ENCODE measurements at places on chromosomes 5 and 9.

GRCh38 chr9:99713838-99714306 lies 107.8 kb upstream of the NR4A3 start:
- no peak for DNase-seq

- DNase-seq = peak; percentile 54
Observed at GRCh38 chr5:141514330-141515133, 25.7 kb downstream of the PCDHGC5 start.

GRCh38 chr5:167943343-167943742 lies 348.1 kb upstream of the WWC1 start:
- no peak for DNase-seq

GRCh38 chr5:149046196-149046829 lies 16.5 kb downstream of the SH3TC2 start:
- DNase-seq = no peak

GRCh38 chr9:29183971-29184370 lies 1610.7 kb upstream of the C9orf72 start:
- peak; percentile 42 for DNase-seq

DNA sequence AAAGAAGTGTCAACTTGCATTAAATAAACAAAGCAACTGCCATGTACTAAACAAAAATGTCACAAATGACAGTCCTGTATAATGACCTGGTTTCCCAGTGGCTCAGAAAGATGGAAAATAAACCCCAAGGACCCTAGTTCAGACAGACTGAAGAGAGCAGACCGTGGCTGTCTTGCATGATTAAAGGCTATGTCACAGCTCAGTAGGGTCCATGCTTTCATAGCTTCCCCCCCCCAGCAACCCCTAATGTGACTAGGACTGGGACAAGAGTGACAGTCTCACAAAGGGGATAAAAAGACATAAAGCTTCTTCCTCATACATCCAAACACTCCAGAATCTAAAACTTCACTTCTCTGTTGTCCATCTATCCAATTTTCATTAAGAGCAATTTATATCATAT lies 113.6 kb downstream of the NR6A1 start:
- no peak for DNase-seq

DNA sequence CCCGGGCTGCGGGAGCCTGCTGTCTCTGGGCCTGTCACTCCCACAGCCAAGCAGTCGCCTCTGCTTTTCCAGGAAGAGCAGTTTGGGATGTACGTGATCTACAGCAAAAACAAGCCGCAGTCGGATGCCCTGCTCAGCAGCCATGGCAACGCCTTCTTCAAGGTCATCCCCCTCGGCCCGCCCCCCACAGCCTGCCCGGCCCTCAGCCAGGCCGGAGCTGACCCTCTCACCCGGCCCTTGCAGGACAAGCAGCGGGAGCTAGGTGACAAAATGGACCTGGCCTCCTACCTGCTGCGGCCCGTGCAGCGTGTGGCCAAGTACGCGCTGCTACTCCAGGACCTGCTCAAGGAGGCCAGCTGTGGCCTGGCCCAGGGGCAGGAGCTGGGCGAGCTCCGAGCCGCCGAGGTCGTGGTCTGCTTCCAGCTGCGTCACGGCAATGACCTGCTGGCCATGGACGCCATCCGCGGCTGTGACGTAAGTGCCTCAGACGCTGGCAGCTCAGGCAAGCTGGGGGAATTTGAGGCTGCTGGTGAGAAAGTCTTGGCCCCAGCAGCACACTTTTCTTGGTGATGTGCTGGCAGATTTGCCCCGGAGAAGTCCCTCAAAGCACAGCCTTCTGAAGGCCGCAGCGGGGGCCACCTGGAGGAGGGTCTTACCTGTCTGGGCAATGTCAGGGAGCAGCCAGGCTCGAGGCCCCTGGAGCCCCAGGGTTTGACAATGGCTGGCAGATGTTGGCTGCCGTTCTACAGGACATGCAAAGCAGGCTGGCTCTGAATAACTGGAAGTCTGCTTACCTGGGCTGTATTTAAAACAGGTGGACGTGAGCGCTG lies 20.1 kb upstream of the LRRC14B start:
- DNase-seq = no peak

- no peak for DNase-seq
Observed at GRCh38 chr9:8179381-8180053, 379.9 kb upstream of the DMAC1 start.

- DNase-seq = no peak
Observed at GRCh38 chr9:111233963-111234362, 96.1 kb downstream of the OR2K2 start.

DNA sequence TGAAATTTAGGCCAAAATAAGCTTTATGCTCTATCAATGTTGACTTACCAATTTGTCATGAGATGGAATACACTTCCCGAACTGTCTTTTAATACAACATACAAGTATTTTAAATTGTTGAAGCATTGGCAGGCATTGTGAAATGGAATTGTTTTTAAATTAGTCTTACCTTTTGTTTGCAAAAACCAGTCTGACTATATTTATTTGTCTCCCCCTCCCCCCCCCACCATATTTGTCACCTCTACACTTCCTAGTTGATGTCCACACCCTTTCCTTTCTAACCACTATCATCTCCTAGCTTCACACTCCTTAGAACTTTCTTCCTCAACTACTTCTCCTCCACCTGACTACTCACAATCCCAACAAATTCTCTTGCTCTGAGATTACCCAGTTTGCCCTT lies 40.9 kb downstream of the FAF2 start:
- no peak for DNase-seq

- peak; percentile 71 for DNase-seq
Observed at GRCh38 chr5:153445875-153446579, 44.4 kb upstream of the GRIA1 start.

GRCh38 chr5:164364237-164365208 lies 859.1 kb downstream of the MAT2B start:
- DNase-seq = no peak

GRCh38 chr5:56527174-56527573 lies 288.2 kb upstream of the MAP3K1 start:
- no peak for DNase-seq

- DNase-seq = no peak
Observed at GRCh38 chr5:91938441-91938840, 555.3 kb upstream of the ARRDC3 start.

- DNase-seq = peak; percentile 14
Observed at GRCh38 chr5:157999696-158000095, 140.8 kb upstream of the CLINT1 start.

DNA sequence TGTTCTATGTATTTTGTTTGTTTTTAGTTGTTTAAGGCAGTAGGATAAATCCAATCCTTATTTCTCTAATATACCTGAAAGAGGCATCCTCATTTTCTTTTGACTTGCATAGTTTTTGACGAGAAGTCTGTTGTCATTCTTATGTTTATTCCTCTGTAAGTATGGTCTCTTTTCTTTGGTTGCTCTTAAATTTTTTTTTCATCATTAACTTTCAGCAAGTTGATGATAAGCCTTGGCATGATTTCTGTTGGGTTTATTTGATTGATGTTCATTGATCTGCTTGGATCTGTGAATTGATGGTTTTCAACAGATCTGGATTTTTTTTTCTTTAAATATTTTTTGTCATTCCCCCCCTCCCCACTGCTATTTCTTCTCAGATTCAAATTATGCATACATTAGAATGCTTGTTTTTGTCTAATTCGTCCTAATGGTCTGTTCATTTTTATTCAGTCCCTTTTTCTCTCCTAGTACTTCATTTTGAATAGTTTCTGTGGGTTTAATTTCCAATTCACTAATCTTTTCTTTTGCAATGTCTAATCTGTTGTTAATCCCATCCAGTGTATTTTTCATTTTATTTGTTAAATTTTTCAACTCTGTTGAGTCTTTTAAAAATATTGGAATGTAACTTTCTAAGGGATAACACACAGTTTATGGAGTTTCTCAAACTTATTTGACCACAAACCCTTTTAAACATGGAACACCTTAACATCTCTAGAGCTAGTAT lies 495.9 kb downstream of the CSNK1G3 start:
- DNase-seq = peak; percentile 8

DNA sequence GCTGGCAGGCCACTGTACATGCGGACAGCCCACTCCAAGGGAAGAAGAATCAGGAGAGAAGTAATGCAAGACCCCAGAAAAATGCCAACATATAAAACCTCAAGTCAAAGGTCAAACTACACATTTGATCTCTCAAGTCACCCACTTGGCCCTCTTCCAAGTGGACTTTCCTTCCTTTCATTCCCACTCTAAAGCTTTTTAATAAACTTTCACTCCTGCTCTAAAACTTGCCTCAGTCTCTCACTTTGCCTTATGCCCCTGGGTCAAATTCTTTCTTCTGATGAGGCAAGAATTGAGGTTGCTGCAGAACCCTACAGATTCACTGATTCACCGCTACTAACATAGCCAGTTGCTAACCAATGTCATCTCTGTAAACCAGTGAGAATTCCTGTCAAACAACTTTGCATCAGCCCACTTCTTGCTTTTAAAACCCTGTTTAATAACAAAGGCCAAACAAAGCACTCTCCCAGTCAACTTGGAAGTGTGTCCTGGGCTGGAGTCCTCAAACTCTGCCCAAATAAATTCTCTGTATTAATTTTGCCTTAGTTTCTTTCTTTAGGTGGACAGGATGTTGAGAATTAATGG lies 6.9 kb upstream of the ATP6V1G1 start:
- DNase-seq = no peak

- no peak for DNase-seq
Observed at GRCh38 chr9:113504725-113505590, 41.4 kb downstream of the RGS3 start.

DNA sequence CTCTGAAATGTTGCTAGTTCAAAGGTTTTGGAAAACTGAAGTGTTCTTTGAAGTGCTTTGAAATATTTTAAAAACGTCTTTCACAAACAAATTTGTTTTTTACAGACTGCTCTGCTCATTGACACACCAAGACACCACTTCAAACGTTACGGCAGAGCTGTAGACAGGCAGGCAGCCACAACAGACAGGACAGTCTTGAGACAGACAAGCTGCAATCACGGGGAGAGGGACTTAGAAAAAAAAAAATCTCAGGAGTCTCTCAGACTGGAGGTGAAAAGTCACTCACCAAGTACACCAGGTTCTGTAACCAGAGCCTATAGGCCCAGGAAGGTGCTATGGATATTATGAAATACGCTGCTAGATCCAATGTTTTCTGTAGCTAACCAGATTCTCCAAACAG lies 135.4 kb downstream of the ISL1 start:
- DNase-seq = no peak

DNA sequence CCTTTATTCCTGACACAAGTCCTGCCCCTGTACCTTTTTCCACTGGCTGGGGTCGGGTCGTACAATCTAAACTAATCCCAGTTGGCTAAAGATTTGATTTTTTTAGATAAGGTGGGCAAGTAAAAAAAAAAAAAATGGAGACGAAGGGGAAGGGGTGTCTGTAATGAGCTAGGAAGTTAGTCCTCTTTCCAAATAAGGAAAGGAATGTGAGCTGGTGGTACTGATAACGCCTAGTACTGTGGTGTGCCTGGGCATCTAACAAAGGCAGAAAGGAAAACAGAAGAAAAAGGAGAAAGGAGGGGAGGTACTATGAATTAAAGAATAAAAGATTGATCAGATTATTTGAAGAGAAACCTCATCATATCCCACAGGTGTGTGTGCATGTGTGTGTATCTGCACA lies 21.3 kb downstream of the PRDM9 start:
- no peak for DNase-seq

GRCh38 chr5:101047181-101047580 lies 144.1 kb upstream of the ST8SIA4 start:
- DNase-seq = no peak

DNA sequence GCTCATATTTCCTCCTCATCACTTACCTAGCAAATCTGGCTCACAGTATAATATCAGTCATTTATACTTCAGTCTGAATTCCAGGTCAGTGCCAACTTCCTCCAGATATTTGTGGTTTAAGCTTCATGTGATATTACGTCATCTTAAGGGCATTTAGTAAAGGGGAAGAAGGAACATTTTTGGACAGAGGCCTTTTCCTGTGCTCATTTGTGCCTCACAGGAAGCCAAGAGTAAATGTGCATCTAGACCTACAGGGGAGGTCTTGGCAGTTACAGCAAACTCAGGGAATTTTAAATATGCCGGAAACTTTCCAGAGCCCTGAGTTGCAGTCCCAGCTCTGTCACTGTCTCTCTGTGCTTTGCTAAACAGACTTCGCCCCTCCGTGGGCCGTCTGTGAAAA lies 12.3 kb upstream of the KCNIP1 start:
- peak; percentile 61 for DNase-seq

GRCh38 chr5:76555114-76555513 lies 68.1 kb downstream of the F2RL2 start:
- no peak for DNase-seq

DNA sequence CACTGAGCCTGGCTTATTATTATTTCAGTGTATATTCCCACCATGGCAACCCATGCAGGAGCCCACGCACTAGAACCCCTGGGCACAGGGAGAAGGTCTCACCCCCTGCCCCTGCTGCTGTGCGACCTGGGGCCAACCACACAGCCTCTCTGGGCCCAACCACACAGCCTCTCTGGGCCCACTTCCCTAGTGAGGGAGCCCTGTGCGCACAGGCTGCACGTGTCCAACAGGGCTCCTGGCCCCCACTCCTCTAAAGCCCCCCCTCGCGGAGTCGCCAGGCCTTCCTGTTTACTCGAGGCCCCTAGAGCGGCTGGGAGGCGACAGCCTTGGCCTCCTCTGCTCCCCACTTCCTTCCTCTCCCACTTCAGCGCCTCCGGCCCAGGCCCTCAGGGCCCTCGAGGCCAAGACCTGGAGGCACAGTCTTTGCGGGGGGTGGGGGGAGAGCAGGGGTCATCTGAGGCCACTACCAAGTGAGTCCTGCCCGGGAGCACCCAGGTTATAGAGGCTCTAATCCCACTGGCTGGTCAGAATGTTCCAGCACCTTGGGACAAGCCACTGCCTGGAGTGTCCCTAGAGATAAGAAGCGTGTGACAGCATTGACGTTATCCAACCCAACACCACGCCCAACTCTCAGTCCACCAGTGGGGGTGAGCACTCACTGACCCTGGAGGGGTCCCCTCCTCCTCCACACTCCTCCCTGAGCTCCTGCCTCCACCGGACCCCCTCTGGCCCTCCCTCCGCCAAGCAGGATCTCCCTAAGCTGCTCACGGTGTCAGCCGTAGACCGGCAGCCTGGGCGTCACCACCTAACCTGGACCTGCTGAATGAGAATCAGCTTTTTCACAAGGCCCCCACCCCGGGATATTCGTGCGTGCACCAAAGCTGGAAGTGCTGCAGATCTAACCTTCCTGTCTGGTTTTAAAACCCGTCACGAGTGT lies 7.9 kb upstream of the ENG start:
- DNase-seq = no peak

DNA sequence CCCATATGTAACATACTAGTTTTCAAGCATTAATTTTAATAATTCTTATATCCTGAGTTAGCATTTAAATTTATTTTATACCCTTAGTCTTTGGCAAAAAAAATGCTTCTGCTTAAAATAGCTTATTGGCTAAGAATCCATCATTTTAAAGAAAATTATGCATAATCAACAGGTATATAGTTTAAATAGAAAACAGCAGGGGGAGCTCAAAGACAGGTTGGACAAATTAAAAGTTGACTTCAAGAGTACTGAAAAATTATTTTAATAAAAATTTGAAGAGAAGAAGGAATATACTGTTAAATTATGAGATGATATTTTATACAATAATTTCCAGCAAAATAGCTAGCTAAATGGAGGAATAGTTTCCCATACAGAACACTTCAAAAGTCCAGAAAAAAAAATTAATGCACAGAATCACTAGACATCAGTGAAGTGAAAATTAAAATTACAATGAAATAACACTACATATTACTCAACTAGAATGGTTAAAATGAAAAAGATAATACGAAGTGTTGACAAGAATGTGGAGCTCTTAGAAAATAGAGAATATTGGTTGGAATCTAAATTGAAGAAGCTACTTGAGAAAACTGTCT lies 387.1 kb downstream of the PDE4D start:
- peak; percentile 58 for DNase-seq

- DNase-seq = no peak
Observed at GRCh38 chr5:97554977-97555643, 372.1 kb upstream of the RIOK2 start.

Data from fibroblast of villous mesenchyme (primary cell).